NCI-H2107 (cell line): ENCODE measurements at places on chromosomes 5 and 9.

GRCh38 chr9:135302329-135303279 lies 177.0 kb upstream of the PPP1R26 start:
- DNase-seq: no peak

GRCh38 chr5:74665816-74666215 lies 19.2 kb upstream of the HEXB start:
- DNase-seq: no peak

- no peak for DNase-seq
These were observed 92.8 kb downstream of the SNX18 start for GRCh38 chr5:54610197-54610944.

DNA sequence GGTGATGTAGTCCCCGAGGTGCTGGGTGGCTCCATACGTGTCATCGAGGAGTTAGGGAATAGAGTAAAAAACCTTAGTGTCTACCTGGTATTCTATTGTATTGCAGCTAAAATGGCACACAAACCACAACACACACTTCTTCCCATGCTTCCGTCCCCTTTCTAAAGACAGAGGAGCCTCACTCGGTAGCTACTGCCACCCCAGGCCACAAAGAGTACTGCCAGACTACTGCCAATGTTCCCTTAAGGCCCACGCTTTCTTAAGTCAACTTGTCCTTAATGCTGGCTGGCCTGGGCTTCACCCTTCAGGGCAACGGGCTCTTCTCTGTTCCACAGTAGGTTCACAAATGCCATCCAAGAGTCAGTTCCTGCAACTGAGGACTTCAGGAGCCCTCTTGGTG lies 673.0 kb downstream of the ELAVL2 start:
- no peak for DNase-seq

DNA sequence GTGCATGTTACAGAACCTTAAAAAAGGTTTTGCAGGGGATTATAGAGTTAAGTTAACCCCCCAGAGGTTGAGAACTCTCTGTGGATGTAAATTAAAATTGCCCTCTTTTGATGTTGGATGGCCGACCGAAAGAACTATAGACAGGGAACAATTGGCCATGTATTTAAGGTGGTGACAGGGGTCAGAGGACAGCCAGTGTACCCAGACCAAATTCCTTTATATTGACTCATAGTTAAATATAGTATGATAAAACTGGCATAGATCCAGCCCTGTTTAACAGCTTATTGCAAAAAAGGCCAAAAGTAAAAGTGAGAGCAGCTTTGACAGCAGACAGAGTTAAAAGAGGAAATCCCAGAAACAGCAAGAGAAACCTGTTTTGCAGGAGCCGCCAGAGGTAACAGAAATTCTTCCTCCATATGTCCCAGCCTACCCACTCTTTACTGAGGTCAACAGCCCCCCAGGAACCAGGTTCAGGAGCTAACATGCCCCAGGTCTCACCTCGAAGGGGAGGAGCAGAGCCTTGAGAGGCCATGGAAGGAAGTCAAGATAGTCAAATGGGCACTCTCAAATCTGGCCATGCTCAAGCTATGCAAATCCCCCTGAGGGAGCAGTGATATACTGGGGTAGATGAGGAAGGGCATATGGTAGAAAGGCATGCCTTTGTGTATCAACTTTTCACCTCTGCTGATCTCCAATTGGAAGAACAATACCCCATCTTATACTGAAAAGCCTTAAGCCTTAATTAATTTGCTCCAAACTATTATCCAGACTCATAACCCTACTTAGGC lies 156.4 kb upstream of the COX7C start:
- DNase-seq: no peak
